ENCODE measurements at places on chromosomes 6 and 20. TPM values are rescaled to one million over a fixed set of nuclear protein-coding genes. Genes with fewer than 3 reads are reported as not detected.

- no peak for DNase-seq
These were observed 113.5 kb upstream of the SUPT3H start for GRCh38 chr6:45491048-45491735.

GRCh38 chr6:39496915-39497314 is 174.4 kb upstream of the KCNK16 start:
- DNase-seq = no peak

The PRIM2 gene
- 30.7 TPM for total RNA-seq

The CASS4 gene
- 0.15 TPM for total RNA-seq
